Right lung (tissue), 10 donors: ENCODE measurements at places on chromosomes 11 and 22. TPM values are rescaled to one million over a fixed set of nuclear protein-coding genes. Genes with fewer than 3 reads are reported as not detected.

The PDGFD gene
- polyA plus RNA-seq, result 4.3 TPM

- peak; percentile 1 for DNase-seq
These were observed 42.0 kb downstream of the MS4A2 start for GRCh38 chr11:60130496-60130895.

GRCh38 chr22:29136782-29137700 lies 64.2 kb downstream of the KREMEN1 start:
- DNase-seq, result no peak

DNA sequence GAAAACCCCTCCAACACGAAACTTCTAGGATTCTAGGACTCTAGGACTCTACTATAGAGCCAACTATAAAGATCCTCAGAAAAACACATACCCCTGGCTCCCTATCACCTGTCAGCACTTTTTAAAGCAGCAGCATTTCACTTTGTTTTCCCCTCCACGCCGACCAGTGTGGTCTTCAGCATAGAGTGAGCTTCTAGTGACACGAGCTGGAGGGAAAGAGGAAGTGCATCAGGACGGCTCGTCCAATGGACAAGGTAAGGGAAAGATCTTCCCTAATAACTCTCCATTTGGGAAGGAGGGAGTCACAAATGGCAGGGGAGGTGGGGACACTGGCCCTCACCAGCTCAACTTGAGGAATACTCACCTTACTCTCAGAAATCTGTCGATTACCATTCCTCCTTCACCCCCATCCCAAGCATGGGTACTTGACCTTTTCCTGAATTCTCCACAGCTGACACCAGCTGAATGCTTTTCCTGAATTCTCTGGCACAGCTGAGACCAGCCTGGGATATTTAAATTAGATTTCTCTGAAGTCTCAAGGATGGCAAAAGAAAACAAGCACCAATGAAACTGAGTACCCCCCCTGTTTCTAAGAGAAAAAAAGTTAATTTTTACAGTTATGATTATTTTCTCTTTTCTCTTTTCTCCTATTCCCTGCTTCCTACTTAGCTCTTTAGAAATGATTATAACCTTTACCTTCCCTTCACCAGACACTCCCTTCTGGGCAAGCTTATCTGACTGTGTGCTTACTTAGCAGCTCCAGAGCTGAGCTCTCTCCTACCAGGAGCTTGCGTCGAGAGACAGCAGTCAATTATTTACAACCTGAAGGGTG lies 33.3 kb upstream of the NNMT start:
- DNase-seq, result peak; percentile 50
